Tibial artery (tissue), 4 donors: ENCODE measurements at places on chromosomes 11 and 22.

GRCh38 chr11:118238929-118239328, 13.2 kb downstream of the MPZL3 start:
- no peak overlapping the region for H3K4me3 ChIP-seq
- H3K4me1 ChIP-seq: peaks cover 4% of the 10 kb centered on the region
- no peak for DNase-seq
- no peak overlapping the region for H3K27ac ChIP-seq
- no peaks in the 10 kb centered on the region for H3K36me3 ChIP-seq

- no peak overlapping the region for H3K4me3 ChIP-seq
- H3K36me3 ChIP-seq: peaks cover 42% of the 10 kb centered on the region
- DNase-seq: peak; percentile 41
- peak overlapping the region; percentile 6 for H3K27ac ChIP-seq
- H3K4me1 ChIP-seq: no peaks in the 10 kb centered on the region
Measured at GRCh38 chr11:73980001-73980961, 2.4 kb downstream of the UCP2 start.

- H3K36me3 ChIP-seq: no peaks in the 10 kb centered on the region
- no peaks in the 10 kb centered on the region for H3K27me3 ChIP-seq
- no peaks in the 10 kb centered on the region for H3K4me1 ChIP-seq
Measured at GRCh38 chr11:19398772-19399527, 158.2 kb upstream of the E2F8 start.

DNA sequence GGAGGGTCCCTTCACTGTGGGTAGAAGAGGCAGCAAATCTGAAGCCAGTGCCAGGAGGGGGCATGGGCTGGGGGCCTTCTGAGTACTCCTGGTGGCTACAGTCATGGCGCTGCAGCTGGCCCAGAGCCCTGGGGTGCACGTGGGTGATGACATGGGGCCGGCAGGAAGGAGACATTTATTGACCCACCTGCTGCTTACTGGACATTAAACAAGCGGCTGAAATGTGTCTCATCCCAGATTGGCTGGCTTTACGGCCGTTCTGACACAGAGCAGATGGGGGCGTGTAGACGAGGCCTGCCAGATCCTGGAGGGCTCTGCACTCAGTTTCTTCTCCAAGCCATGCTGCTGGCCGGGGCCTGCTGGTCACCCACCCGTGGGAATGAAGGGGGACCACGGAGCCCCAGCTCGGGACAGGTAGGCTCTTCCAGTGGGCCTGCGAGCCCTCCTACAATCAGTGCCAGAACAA, 906.9 kb downstream of the BRD1 start:
- DNase-seq: peak; percentile 40
- H3K36me3 ChIP-seq: no peaks in the 10 kb centered on the region
- H3K4me3 ChIP-seq: no peak overlapping the region
- H3K27me3 ChIP-seq: peaks cover 39% of the 10 kb centered on the region
- H3K4me1 ChIP-seq: no peaks in the 10 kb centered on the region
- H3K27ac ChIP-seq: no peak overlapping the region

GRCh38 chr11:84963240-84963639, 663.9 kb downstream of the DLG2 start:
- no peak for DNase-seq
- no peaks in the 10 kb centered on the region for H3K27me3 ChIP-seq
- H3K4me1 ChIP-seq: peaks cover 9% of the 10 kb centered on the region
- no peaks in the 10 kb centered on the region for H3K36me3 ChIP-seq

DNA sequence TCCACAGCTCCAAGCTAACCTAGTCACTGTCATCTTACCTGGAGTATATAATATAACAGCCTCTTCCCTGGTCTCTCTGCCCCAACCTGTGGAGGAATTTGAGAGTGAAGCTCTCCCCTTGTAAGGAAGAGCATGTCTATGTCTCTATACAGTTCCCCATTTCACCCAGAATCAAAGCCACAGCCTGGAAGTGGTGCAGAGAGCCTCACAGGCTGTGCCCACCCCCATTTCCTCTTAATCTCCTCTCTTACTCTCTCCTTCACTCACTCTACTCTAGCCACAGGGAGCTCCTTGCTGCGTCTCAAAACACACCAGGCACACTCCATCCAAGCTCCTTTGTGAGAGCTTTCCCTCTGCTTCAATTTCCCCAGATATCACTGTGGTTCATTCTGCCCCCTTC, 302.5 kb upstream of the ISX start:
- H3K4me1 ChIP-seq: no peaks in the 10 kb centered on the region
- DNase-seq: no peak
- H3K36me3 ChIP-seq: no peaks in the 10 kb centered on the region
- H3K27me3 ChIP-seq: no peaks in the 10 kb centered on the region
- no peak overlapping the region for H3K27ac ChIP-seq

- no peaks in the 10 kb centered on the region for H3K36me3 ChIP-seq
- H3K4me1 ChIP-seq: no peaks in the 10 kb centered on the region
- no peak overlapping the region for H3K27ac ChIP-seq
Measured at GRCh38 chr11:80331694-80332093, 890.9 kb upstream of the TENM4 start.

- no peaks in the 10 kb centered on the region for H3K36me3 ChIP-seq
- H3K27ac ChIP-seq: peak overlapping the region; percentile 96
- H3K27me3 ChIP-seq: no peaks in the 10 kb centered on the region
- peak overlapping the region; percentile 90 for H3K4me3 ChIP-seq
- H3K4me1 ChIP-seq: peaks cover 8% of the 10 kb centered on the region
Measured at GRCh38 chr22:40044870-40045834, 50.4 kb downstream of the FAM83F start.

DNA sequence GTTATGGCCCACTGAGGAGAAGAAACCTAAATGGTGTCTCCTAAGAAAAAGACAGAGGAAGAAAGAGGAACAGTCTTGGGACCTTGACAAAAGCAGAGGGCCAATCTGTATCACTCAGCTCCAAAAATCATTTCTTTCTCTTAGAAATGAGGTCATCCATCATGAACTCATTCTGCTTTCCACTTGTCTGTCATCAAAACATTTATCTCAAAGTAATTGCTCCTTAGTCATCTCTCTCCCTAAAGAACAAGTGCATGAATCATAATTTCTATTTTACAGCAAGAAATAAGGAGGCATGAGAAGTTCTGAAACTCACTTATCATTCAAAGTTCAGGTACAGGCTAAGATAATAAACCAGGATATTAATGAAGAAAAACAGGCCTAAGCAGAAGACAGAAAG, 375.6 kb downstream of the KCNA4 start:
- no peak overlapping the region for H3K27ac ChIP-seq
- no peaks in the 10 kb centered on the region for H3K36me3 ChIP-seq
- no peak for DNase-seq
- no peak overlapping the region for H3K4me3 ChIP-seq

DNA sequence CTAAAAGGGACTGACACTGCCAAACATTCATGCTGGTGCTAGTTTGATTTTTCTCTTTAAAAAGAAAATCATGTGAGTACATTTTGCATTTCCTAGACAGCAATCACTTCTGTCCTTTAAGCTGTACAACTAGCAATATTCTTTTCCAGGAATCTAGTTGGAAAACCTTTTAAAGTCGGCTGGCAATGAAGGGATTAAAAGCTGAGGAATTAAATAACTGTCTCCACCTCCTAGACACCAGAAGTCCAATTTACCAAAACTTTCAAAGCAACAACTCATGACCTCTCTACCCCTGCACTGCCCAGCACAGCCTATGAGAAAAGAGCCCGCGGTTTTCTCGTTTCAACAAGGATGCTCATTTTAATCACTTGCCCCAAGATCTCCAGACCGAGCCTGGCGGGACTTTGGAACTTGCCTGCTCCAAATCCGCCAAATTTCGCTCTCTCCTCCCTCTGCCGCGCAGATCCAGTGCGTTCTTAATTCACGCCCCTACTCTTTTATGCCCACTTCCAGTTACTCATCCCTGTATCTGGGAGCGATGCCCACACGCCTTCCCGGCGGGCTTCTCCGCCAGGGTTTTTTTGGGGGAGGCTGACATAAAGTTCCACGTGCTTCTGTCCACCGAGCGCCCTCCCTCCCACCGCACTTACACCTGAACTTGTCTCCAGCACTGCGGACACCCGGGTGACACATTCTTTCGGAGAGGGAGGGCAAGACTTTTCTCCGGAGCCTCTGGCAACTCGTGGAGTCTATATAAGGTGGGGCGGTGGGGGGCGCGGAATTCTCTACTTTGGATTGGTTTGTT, 2.5 kb downstream of the MPPED2 start:
- peak overlapping the region; percentile 81 for H3K27ac ChIP-seq
- H3K4me1 ChIP-seq: peaks cover 6% of the 10 kb centered on the region
- DNase-seq: peak; percentile 25
- H3K36me3 ChIP-seq: peaks cover 7% of the 10 kb centered on the region

DNA sequence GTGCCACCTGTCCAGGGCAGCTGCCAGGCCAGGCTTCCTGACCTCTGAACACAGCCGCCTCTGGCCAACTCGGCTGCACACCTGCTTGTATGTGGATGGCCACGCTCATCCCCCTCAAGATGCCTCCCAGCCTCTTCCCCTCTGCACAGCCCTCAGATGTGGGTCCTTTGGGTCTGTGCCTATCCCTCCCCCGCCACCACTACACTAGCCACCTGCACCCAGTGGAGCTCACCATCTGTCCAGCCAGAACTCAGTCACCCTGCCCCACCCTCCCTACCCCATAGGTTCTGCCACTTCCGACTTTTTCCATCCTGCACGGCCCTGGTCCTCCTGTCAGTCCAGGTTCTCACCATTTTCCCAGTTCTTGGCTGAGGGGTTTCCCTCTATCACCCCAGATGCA, 44.6 kb downstream of the PHF21B start:
- no peaks in the 10 kb centered on the region for H3K36me3 ChIP-seq
- H3K4me3 ChIP-seq: no peak overlapping the region
- no peaks in the 10 kb centered on the region for H3K27me3 ChIP-seq
- no peak overlapping the region for H3K27ac ChIP-seq
- no peaks in the 10 kb centered on the region for H3K4me1 ChIP-seq
- no peak for DNase-seq

DNA sequence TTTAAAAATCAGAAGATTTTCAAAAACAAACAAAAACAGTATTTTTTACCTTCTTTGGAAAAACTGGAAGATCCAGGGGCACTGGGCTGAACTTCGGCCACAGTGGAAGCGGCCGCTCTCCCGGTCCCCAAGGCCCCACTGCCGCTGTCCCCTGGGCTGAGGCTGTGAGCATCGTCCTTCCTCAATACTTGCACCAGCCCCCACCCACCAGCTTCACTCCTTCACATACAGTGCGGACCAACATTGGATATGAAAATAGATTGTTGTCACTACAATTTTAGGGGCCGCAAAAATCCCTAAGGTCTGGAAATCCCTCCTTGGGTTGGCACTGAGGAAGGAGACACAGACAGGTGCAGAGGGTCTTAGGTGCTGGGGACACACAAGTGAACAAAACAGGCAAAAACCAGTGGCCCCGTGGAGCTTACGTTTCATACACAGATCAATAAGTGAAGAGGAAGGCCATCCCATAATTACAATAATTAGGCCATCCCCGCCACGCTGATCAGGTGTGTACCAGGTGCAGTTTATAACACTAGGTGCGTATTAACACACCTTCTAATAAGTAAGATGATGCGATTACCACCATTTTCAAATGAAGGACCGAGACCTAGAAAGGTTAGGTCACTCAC, 28.2 kb upstream of the SLC22A12 start:
- no peak overlapping the region for H3K27ac ChIP-seq
- H3K27me3 ChIP-seq: peaks cover 29% of the 10 kb centered on the region
- H3K4me1 ChIP-seq: no peaks in the 10 kb centered on the region
- DNase-seq: peak; percentile 6

GRCh38 chr11:33724644-33725035, 11.6 kb downstream of the CD59 start:
- no peaks in the 10 kb centered on the region for H3K4me1 ChIP-seq
- no peaks in the 10 kb centered on the region for H3K27me3 ChIP-seq
- peak overlapping the region; percentile 67 for H3K27ac ChIP-seq
- peaks cover 20% of the 10 kb centered on the region for H3K36me3 ChIP-seq

DNA sequence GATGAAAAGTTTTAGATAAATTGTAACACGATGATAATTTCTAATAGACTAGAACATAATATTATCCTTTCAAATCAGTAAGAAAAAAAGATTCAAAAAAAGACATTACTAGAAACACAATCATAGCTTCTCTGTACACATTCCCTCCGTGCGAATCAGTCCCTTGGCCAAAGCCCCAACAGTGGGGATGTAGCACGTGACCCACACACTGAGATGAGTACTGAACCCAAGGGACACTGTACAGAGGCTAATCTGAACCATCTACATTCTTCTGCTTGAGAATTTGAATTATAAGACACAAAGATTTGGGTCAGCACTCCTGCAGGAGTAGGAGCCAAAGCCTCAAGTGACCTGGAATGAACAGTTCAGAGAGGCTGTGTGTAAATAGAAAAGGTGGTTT, 353.7 kb downstream of the INSC start:
- H3K4me3 ChIP-seq: no peak overlapping the region
- no peaks in the 10 kb centered on the region for H3K4me1 ChIP-seq
- H3K36me3 ChIP-seq: no peaks in the 10 kb centered on the region
- no peaks in the 10 kb centered on the region for H3K27me3 ChIP-seq

DNA sequence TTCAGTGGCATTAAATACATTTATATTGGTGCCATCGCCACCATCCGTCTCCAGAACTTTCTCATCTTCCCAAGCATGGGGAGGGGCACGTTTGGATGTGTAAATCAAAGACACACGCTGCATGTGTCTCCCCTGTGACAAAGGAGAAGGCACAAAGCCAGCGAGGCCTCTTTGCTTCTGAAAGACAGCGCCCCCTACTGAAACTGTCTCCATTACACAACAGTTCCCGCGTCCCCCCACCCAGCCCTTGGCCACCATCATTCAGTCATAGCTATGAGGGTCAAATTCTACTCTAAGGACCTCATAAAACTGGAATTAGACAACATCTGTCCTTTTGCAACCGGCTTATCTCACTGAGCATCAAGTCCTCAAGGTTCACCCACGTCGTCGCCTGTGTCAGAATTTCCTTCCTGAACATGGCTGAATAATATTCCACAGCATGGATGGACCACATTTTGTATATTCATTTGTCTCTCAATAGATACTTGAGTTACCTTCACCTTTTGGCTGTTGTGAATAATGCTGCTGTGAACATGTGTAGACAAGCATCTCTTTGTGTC, 64.8 kb downstream of the IGF2 start:
- no peak overlapping the region for H3K27ac ChIP-seq
- DNase-seq: no peak
- no peaks in the 10 kb centered on the region for H3K36me3 ChIP-seq
- H3K4me3 ChIP-seq: no peak overlapping the region
- no peaks in the 10 kb centered on the region for H3K27me3 ChIP-seq

DNA sequence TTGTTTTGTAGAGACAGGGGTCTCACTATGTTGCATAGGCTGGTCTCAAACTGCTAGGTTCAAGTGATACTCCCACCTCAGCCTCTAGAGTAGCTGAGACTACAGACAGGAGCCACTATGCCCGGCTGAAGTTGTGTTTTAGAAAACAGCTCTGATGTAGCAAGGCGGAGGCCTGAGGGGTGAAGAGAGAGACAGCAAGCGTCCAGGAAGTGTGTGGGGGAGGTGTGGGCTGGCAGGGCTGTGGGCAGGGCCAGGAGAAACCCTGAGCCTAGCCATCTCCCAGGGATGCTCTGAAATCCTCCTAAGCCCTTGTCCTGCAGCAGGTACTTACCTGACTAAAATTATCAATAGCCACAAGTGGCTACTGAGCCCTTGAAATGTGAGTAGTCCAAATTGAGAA, 16.1 kb upstream of the RPS3 start:
- H3K4me1 ChIP-seq: no peaks in the 10 kb centered on the region
- H3K4me3 ChIP-seq: no peak overlapping the region
- no peaks in the 10 kb centered on the region for H3K36me3 ChIP-seq
- no peak for DNase-seq
- no peak overlapping the region for H3K27ac ChIP-seq
